Mesothelial cell of epicardium (in vitro differentiated cells): ENCODE measurements at places on chromosomes 7 and 10.
A peak's percentile ranks its signal among the peaks of the same experiment; 100 is the strongest.

- no peaks in the 10 kb centered on the region for H3K27me3 ChIP-seq
- no peak overlapping the region for H3K27ac ChIP-seq
- H3K4me3 ChIP-seq: no peak overlapping the region
- no peak for DNase-seq
- H3K36me3 ChIP-seq: peaks cover 32% of the 10 kb centered on the region
- no peaks in the 10 kb centered on the region for H3K4me1 ChIP-seq
Observed at GRCh38 chr10:3116508-3117100, 49.3 kb downstream of the PFKP start.

DNA sequence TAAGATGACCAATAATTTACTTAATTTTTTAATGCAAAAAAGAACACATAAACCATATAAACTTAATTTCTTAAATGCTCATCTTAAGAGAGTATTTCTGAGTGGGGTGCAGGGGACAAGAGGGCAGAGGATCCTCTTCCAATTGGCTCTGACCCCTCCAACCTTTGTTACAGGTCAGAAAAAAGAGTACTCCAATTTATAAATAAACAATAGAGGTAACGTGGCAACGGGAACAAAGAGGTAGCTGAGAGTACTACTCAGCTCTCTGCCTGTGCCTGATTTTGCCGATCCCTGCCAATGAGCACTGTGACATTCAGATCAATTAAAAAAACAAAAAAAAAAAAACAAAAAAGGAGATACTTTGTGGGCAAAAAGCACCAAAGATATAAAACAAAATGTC is 307.9 kb downstream of the PARD3 start:
- DNase-seq: no peak
- no peak overlapping the region for H3K4me3 ChIP-seq
- H3K36me3 ChIP-seq: no peaks in the 10 kb centered on the region
- H3K27ac ChIP-seq: no peak overlapping the region
- H3K27me3 ChIP-seq: no peaks in the 10 kb centered on the region

- no peaks in the 10 kb centered on the region for H3K4me1 ChIP-seq
- no peak for DNase-seq
- H3K4me3 ChIP-seq: no peak overlapping the region
- H3K27me3 ChIP-seq: peaks cover 19% of the 10 kb centered on the region
- no peak overlapping the region for H3K27ac ChIP-seq
Observed at GRCh38 chr10:62610649-62611229, 193.8 kb upstream of the ADO start.

DNA sequence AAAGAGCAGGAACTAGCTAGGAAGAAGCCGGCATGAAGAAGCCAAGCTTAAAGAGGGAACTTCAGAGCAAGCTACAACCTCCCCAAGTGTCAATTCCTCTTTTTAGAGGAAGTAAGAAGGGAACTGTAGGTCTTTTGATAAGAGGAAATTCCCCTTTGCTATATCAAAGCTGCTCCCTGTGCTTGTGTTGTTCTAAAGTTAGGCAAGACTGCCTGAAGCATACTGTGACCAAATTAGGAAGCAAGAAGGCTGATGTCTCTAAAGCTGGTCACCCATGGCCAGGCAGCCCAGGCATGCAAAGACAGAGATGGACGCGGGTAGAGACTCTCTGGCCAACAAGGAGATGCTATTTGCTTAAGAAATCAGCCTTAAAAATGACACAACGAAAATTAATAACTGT is 87.9 kb downstream of the RNF216 start:
- peaks cover 75% of the 10 kb centered on the region for H3K4me1 ChIP-seq
- no peak overlapping the region for H3K4me3 ChIP-seq
- H3K27me3 ChIP-seq: no peaks in the 10 kb centered on the region
- H3K36me3 ChIP-seq: peaks cover 3% of the 10 kb centered on the region
- peak overlapping the region; percentile 95 for H3K27ac ChIP-seq
- no peak for DNase-seq

GRCh38 chr10:80506189-80506575 is 31.5 kb upstream of the SH2D4B start:
- peaks cover 8% of the 10 kb centered on the region for H3K36me3 ChIP-seq
- no peak overlapping the region for H3K4me3 ChIP-seq
- no peak for DNase-seq
- peaks cover 72% of the 10 kb centered on the region for H3K4me1 ChIP-seq
- H3K27me3 ChIP-seq: no peaks in the 10 kb centered on the region
- H3K27ac ChIP-seq: peak overlapping the region; percentile 97

GRCh38 chr10:10869592-10869991 is 148.1 kb upstream of the CELF2 start:
- no peak overlapping the region for H3K27ac ChIP-seq
- no peak overlapping the region for H3K4me3 ChIP-seq
- no peaks in the 10 kb centered on the region for H3K36me3 ChIP-seq
- H3K27me3 ChIP-seq: peaks cover 13% of the 10 kb centered on the region
- no peak for DNase-seq

- H3K36me3 ChIP-seq: no peaks in the 10 kb centered on the region
- DNase-seq: no peak
- peaks cover 12% of the 10 kb centered on the region for H3K27me3 ChIP-seq
- H3K4me1 ChIP-seq: peaks cover 29% of the 10 kb centered on the region
Observed at GRCh38 chr10:69760072-69760471, 41.6 kb upstream of the COL13A1 start.

- DNase-seq: no peak
- no peak overlapping the region for H3K27ac ChIP-seq
- no peak overlapping the region for H3K4me3 ChIP-seq
- H3K27me3 ChIP-seq: no peaks in the 10 kb centered on the region
Observed at GRCh38 chr10:59833810-59834209, 72.5 kb downstream of the CCDC6 start.

DNA sequence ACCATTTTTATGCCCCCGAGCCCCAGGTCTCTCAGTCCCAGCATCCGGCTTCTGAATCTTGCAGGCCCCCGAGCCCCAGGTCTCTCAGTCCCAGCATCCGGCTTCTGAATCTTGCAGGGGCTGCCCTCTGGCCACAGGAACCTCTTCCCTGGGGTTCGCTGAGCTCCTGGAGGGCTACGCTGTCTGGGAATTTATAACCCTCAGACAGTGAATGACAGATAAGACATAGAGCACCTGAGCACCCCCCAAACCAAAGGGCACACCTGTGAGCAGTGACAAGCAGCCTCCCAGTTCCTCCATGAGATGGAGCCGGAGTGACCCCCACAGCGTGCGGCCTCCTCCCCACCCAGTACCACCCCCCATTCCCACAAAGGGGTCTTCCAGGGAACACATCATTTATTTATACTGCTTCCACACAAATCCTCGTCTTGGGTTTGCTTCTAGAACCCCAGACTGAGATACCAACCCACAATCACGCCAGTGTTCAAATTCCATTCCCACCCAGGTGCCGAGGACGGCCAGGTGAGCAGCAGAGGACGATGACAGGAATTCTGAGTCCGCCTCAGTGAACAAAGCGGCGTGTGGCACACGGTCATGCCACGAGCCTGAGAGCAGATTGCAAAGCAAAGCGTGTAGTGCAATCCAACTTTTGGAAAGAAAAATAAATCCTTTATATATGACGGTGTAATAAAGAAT is 57.7 kb upstream of the FAM20C start:
- no peak for DNase-seq
- H3K4me1 ChIP-seq: no peaks in the 10 kb centered on the region
- no peak overlapping the region for H3K27ac ChIP-seq
- peaks cover 32% of the 10 kb centered on the region for H3K27me3 ChIP-seq
- H3K4me3 ChIP-seq: no peak overlapping the region

DNA sequence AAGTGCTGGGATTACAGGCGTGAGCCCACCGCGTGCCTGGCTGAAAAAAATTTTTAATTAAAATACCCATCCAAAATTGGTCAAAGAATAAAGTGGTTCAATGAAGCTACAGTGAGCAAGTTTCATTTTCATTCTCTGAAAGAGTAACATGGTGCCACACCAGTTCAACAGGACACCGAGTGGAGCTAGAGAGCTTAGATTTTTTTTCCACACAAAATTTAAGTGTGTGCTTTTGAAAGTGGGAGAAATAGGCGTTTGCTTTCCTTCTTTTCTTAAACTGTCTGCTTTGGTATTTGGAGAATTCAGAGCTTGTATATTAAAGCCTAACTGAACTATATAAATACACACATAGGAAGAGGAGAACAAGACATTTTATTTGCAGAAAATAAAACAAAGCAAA is 43.4 kb downstream of the BPGM start:
- DNase-seq: no peak
- H3K4me3 ChIP-seq: no peak overlapping the region
- H3K27ac ChIP-seq: peak overlapping the region; percentile 91
- H3K27me3 ChIP-seq: no peaks in the 10 kb centered on the region
- no peaks in the 10 kb centered on the region for H3K36me3 ChIP-seq

- no peaks in the 10 kb centered on the region for H3K4me1 ChIP-seq
- H3K27me3 ChIP-seq: peaks cover 37% of the 10 kb centered on the region
- H3K4me3 ChIP-seq: no peak overlapping the region
- peaks cover 3% of the 10 kb centered on the region for H3K36me3 ChIP-seq
Observed at GRCh38 chr10:115969591-115969990, 303.4 kb downstream of the GFRA1 start.

DNA sequence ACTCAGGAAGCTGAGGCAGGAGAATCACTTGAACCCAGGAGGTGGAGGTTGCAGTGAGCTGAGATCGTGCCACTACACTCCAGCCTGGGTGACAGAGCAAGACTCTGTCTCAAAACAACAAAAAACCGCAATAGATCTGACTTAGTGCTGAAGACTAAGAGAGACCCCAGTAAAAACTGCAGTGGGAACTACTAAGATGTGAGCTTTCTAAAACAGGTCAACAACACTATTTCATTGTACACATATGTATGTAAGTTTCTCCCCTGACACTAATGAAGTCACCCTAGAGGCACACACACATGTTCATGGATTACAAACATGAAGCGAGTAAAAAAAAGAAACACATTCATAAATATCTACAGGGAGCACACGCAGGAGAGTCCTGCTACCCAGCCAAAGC is 68.3 kb downstream of the PDE1C start:
- H3K27ac ChIP-seq: no peak overlapping the region
- DNase-seq: no peak
- H3K36me3 ChIP-seq: peaks cover 5% of the 10 kb centered on the region
- H3K4me1 ChIP-seq: no peaks in the 10 kb centered on the region

- H3K4me3 ChIP-seq: no peak overlapping the region
- peaks cover 2% of the 10 kb centered on the region for H3K27me3 ChIP-seq
- no peak for DNase-seq
- H3K27ac ChIP-seq: no peak overlapping the region
Observed at GRCh38 chr7:147547252-147547897, 1043.2 kb upstream of the C7orf33 start.

GRCh38 chr7:157972914-157973313 is 614.7 kb downstream of the PTPRN2 start:
- no peaks in the 10 kb centered on the region for H3K36me3 ChIP-seq
- no peak for DNase-seq
- no peaks in the 10 kb centered on the region for H3K27me3 ChIP-seq
- no peak overlapping the region for H3K27ac ChIP-seq
- no peak overlapping the region for H3K4me3 ChIP-seq

GRCh38 chr7:107996072-107996882 is 6.7 kb downstream of the LAMB1 start:
- no peaks in the 10 kb centered on the region for H3K27me3 ChIP-seq
- peaks cover 31% of the 10 kb centered on the region for H3K36me3 ChIP-seq
- peak overlapping the region; percentile 12 for H3K4me3 ChIP-seq
- H3K4me1 ChIP-seq: peaks cover 68% of the 10 kb centered on the region
- peak overlapping the region; percentile 81 for H3K27ac ChIP-seq

DNA sequence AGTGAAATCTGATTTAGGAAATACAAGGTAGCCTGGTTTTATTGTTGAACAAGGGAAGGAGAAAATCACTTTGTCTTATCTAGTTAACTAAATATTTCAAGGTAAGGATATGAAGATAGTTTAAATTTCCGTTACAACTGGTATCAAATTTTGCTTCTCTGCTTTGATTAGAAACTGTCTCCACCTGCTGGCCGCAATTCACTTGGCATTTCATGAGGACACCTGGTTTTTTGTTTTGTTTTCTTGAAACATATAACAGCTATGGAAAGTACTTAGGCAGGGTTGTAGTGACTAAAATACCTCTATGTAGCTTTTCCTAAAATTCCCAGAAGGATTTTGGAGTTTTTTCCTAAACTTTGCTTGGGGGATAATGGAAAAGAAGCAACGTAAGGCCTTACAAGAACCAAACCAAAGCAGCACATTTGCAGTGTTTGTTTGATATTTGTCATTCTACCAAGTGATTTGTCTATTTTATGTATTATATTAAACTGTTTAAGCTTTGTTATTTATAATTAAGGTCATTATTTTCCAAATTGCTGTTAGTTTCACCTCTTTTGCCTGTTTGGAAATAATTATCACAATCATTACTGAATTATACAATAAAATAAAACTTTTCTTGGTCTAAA is 73.6 kb downstream of the AHCYL2 start:
- no peak overlapping the region for H3K27ac ChIP-seq
- H3K27me3 ChIP-seq: no peaks in the 10 kb centered on the region
- peaks cover 7% of the 10 kb centered on the region for H3K4me1 ChIP-seq
- peaks cover 22% of the 10 kb centered on the region for H3K36me3 ChIP-seq
- peak; percentile 45 for DNase-seq

DNA sequence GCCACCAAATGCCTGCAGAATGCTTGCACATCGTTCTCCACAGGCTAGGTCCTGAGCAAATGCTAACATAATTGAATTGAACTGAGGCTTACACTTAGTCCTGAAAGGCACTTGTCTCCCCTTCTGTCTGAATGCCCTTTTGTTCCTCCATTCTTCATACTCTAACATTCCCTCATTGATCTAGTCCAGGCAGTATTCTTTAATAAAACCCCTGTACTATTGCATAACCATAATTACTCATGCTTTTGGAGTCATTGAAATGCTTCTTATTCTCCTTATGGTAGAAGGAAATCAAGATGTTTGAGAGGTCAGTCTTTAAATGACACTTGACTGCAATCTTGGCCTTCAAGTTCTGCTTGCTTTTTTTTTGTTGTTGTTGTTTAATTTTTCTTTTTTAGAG is 7.1 kb downstream of the PI4K2A start:
- H3K4me1 ChIP-seq: peaks cover 18% of the 10 kb centered on the region
- no peaks in the 10 kb centered on the region for H3K27me3 ChIP-seq
- DNase-seq: no peak
- peak overlapping the region; percentile 39 for H3K27ac ChIP-seq
- no peak overlapping the region for H3K4me3 ChIP-seq

DNA sequence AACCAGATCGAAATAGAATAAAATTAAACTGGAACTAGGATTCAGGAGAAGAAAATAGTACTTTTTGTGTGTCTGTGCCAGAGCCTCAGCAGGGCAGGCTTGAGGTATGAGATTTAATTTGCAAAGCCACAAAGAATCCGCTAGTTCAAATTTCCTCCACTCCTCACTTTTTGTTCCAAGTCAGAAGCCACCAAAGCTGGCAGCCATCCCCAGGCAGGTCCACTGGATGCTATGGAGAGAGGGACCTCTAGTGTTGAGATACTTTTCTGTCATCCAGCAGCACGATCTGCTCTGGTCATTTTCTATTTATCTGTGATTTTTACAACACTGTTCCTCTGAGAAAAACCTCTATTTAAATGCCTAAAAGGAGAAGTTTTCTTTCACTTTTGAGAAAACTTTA is 147.9 kb upstream of the FRMD4A start:
- no peaks in the 10 kb centered on the region for H3K36me3 ChIP-seq
- no peak overlapping the region for H3K4me3 ChIP-seq
- peaks cover 25% of the 10 kb centered on the region for H3K27me3 ChIP-seq

GRCh38 chr10:124648131-124648475 is 96.1 kb downstream of the FAM53B start:
- no peaks in the 10 kb centered on the region for H3K27me3 ChIP-seq
- H3K27ac ChIP-seq: peak overlapping the region; percentile 89
- H3K36me3 ChIP-seq: no peaks in the 10 kb centered on the region
- H3K4me3 ChIP-seq: no peak overlapping the region

- DNase-seq: no peak
- H3K27me3 ChIP-seq: no peaks in the 10 kb centered on the region
- peaks cover 10% of the 10 kb centered on the region for H3K36me3 ChIP-seq
- peaks cover 18% of the 10 kb centered on the region for H3K4me1 ChIP-seq
Observed at GRCh38 chr7:81355911-81356310, 413.9 kb downstream of the HGF start.

GRCh38 chr10:86654411-86655172 is at the start of gene OPN4:
Gene OPN4, plus strand, starts transcription at chr10:86654547. Its CDS starts 237 bp downstream, at chr10:86654784.
- DNase-seq: no peak
- H3K36me3 ChIP-seq: no peaks in the 10 kb centered on the region
- peaks cover 49% of the 10 kb centered on the region for H3K27me3 ChIP-seq
- H3K4me3 ChIP-seq: no peak within 1 kb of the TSS
- H3K4me1 ChIP-seq: peaks cover 7% of the 10 kb centered on the region
